Sigmoid colon (tissue), 7 donors: ENCODE measurements at places on chromosomes 11 and 22.
A peak's percentile ranks its signal among the peaks of the same experiment; 100 is the strongest.

DNA sequence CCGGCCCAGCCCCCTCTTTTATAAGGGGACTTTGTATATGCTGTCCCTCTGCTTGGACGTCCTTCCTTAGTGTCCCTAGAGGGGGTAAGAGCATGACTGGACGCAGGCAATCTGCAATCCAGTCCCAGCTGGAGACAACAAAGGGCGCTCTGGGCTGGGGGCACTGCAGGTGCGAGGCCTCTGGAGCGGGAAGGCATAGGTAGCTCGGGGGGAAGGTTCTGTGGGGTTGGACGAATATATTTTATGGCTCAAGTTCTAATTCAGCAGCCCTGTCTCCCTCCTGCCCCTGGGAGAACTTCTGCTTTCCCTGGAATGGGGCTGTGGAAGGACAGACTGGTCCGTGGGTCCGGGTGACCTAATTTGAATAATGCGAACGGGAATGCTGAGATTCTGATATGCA lies 40.0 kb downstream of the KCNJ4 start:
- DNase-seq = peak; percentile 55

GRCh38 chr11:128508770-128509510 lies 78.4 kb downstream of the ETS1 start:
- no peak for DNase-seq

GRCh38 chr11:9754010-9754471 lies 90.2 kb downstream of the SWAP70 start:
- no peak for DNase-seq

- no peak for DNase-seq
These were observed 5.9 kb upstream of the PHF21A start for GRCh38 chr11:46127150-46127638.

GRCh38 chr22:49767355-49768062 lies 60.2 kb downstream of the BRD1 start:
- DNase-seq = peak; percentile 61

- DNase-seq = no peak
These were observed 23.5 kb downstream of the PITPNB start for GRCh38 chr22:27895600-27895999.

- no peak for DNase-seq
These were observed 482.5 kb upstream of the FAT3 start for GRCh38 chr11:91742155-91742554.

DNA sequence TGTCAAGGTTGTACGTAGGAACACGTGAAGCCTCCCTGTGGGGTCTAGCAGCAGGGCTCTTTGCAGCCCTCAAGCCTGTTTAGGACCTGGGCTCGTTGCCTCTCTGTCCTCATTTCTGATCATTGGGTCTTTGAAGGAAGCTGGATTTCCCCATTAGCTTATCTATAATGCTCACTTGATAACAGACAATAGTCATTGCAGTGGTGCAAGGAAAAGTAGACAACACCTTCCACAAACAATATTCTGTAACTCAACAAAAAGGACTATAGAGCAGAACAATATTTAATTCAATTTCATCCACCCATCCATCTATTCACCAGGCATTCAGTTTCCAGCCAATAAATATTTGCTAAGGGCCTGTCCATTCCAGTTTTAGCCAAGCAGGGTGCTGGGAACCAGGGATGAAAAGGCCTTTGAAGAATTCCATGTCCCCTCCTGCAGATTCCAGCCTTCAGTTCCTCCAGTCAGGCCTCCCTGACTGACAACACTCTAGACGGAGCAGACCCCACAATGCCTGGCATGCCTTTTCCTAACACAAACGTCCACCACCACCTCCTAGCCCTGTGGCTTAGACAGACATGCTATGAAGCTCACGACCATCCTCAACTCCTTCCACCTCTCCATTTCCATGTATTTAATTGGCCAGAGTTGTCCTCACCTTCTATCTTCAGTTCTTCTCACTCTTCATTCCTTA lies 12.7 kb upstream of the POLD3 start:
- no peak for DNase-seq

DNA sequence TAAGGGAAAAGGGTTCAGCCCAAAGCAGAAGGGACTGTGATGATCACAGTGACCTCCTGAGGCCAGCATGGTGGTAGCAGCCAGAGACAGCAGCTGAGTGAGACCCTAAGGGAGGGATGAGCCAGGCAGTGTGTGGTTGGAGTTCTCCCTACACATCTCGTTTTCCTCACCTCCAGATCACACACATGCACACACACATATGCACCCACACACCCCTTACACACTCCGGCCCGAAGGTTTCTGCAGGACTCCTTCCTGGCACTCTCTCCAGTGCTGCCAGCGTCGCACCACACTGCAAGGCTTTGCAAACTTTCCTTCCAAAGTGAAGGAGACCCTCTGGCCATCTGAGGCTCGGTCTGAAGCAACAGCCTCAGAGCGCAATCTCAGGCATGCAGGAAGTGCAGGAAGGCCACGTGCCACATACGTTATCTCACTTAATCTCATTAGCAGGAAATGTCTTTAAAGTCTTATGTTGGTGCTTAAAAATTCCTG lies 26.9 kb upstream of the TP53I11 start:
- DNase-seq = no peak

GRCh38 chr11:27402450-27402849 lies 39.4 kb upstream of the CCDC34 start:
- DNase-seq = no peak

DNA sequence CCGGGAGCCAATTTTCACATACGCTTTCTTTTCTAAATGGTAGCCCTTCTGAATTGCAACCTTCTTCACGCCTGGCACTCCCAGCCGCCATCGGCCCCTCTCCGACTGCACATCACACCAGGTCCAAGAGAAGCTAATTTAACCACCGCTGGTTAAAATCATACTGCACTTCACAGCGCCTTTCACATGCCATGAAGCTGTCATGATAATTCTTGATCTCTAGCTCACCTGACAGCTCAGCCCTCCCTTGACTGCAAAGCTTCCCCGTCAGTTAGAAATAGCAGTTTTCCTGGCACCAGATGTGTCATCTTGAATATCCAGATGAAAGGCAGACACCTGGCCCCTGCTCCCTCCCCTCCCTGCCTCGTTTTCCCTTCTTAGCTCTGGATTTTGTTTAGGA lies 101.4 kb downstream of the ARL14EP start:
- DNase-seq = no peak

DNA sequence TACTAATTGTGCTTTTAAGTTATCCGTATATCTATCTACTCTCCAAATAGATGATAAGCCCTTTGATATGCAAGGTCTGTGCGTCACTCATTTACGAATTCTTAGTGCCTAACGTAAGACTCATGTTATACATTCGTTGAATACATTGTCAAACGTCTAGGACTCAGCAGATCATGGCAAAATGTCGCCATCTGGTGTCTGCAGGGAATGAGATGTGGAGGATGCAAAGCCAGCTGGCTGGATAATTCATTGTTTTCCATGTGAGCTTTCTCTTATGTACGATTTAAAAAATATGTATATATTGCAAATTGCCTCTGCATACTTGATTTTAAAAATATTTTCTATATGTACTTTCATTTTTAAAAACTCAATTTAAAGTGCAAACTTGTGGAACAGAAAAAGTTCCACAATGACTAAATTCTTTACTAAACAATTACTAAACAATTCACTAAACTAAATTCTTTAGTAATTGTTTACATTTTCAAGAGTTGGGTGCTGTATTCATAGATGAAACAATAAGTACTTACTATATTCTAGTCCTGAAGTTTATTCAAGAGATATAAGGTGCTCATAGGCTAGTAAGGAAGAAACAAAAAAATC lies 33.8 kb downstream of the ZNF202 start:
- no peak for DNase-seq
